Hematopoietic multipotent progenitor cell treated with erythropoietin and hydrocortisone succinate and interleukin-3 and kit ligand, for 4 days (in vitro differentiated cells): ENCODE measurements at places on chromosomes 12 and 14.

GRCh38 chr14:23099212-23099861 is 4.0 kb downstream of the C14orf119 start:
- no peak for DNase-seq

GRCh38 chr12:19068137-19068536 is 61.4 kb upstream of the PLEKHA5 start:
- no peak for DNase-seq

DNA sequence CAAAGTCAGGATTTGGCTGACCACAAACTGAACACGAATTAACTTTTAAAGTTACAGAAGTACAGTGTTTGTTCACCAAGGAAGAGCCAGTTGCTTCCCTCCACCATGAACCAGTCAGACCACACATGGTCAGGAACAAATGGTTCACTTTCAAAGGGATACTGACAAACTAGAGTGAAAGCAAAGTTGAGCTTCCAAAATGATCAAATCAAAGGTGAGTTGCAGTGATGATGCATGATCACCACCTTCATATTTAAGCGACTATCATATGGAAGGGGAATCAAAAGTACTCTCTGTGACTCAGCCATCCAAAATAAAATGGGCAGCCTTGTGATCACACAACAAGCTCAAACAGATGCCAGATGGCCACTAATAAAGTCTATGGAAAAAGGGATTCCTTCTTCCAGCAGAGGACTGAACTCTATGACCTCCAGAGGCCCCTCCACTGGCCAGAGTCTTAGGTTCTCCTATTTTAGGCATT is 13.1 kb downstream of the NT5DC3 start:
- peak; percentile 23 for DNase-seq

GRCh38 chr14:58133739-58134138 is 18.3 kb downstream of the ARMH4 start:
- no peak for DNase-seq

DNA sequence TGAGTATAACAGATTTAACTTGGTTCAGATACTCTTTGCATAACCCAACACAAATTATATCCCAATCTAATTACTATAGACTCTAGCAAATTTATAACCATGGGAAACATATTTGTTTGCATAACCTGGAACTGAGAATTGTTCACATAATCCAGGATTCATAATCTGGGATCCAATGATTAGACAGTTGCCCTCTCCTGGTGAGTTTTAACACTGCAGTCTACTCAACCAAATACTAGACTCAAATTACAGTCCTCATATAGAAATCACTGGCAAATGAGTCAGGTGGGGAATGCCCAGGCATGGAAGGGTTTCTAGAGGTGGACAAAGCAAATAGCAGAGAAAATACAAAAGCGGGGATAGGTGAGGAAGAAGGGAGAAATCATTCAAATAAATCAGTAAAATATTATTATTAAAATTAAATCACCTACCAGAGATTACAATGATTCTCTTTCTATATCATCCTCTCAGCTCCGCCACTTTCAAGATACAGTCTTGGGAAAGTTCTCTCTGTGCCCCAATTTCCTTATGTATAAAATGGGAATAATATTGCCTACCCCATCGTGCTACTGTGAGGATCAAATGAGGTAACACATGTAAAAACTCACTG is 9.4 kb downstream of the GCH1 start:
- peak; percentile 64 for DNase-seq

DNA sequence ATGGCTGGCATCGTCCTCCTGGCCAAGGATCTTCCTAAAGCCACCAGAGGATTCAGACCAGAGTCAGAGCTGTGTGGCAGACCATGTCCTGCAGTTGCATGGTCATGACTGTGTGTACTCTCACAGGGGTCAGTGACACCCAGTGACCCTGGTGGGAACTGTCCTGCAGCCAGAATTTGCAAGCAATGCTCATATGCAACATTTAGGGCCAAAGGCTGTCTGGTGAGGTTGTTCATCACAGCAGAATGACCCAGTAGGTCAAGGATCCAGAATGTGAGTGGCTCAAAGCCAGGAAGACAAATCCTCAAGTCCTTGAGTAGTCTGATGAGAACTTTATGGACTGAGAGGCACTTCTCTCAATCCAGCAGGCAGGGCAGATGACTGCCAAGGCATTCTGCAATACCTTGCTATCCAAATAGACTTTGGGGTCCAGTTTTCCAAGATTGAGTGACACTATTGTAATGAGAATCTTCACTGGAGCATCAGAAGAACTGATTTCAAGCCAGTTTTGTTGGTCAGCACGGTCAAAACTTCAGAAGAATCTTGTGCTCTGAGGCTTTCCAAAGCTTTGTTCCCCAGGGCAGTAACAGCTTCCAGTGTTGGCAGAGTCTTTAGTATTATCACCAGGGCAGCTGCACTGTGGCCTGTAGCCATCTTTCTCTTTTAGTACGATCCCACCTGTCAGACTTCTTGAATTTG is 122.0 kb downstream of the PTCSC3 start:
- no peak for DNase-seq

DNA sequence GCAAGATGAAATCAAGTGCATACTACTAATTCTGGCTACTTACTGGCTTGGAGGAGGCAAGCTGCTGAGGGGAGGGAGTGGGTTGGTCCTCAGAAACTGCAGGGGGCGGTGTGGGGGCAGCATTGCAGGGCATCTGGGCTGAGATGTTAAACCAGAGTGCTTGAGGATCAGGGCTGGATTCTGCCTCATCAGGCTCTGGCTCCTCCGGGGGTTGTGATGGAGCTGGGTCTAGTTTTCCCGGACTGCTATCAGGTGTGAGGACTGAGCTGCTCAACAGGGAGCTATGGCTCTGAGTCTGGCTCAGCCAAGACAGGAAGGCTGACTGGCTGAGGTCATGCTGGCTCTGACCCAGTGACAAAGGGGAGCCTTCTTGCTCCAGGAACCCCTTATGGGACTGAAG is 28.6 kb downstream of the BAZ2A start:
- DNase-seq: peak; percentile 68

- DNase-seq: no peak
Measured at GRCh38 chr14:101084436-101084826, 180.9 kb upstream of the RTL1 start.

- peak; percentile 63 for DNase-seq
Measured at GRCh38 chr14:75223664-75224154, 47.3 kb upstream of the TMED10 start.

DNA sequence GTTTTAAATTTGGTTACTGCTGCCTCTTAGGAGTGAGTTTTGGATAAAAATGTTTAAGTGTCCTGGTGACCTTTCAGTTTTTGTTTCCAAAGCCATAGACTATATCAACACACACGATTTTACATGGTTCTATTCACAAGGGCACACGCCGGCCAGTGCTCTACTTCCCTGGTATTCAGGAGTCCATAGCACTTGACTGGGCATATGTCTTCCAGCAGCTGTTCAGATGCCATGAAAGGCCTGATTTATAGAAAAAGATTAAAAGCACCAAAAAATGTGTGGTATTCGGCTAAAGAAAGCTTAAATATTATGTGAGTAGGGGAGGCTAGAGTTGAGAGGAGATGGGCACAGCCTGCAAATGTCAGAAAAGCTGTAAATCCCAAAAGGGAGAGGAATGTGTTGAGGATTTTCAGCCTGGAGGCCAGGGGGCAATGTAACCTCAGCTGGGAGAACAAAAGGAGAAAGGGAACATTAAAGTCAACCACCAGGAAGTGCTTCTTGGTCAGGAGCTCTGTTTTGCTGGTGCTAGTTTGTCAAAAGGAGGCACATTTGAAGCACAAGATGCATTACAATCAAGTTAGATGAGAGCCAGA is 478.4 kb downstream of the RAD51B start:
- no peak for DNase-seq

- peak; percentile 20 for DNase-seq
Measured at GRCh38 chr14:61598980-61599379, 96.3 kb upstream of the HIF1A start.

DNA sequence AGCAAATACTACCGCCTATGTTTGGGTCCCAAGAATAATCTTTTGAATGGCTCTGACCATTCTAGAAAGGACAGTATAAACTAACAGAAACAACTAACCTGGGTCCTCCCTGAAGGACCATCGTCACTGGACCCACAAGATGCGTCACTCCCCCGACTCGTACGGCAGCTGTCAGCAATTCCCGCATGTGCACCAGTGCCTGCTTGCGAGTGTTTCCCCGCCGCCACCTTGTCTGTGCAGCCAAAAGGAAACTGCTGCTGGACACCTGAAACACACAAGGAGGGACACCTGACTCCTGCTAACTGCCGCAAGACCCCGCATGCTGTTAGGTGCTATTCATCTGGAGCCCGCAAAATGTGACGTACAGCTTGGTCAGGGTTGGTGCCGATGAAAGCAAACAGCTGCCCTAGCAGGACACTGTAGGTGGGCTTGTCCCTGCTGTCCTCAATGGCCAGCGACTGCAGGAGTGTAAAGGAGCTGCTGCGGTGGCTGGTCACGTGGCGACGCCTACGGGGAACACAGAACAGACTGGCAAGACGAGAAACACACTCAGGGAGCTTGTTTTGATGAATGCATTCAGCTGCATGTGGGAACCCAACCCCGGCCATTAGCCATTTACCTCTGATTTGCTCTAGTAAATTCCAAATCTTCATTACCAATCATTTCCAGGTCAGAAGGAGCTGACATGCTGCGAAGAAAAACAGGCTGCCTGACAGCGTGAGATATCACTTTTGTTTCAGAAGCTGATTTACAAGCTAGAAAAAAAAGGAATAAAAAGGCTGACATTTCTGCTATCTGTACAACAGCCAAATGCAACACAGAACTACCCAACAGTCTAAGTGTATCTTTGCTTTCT is 118.1 kb downstream of the TRAFD1 start:
- DNase-seq: no peak

DNA sequence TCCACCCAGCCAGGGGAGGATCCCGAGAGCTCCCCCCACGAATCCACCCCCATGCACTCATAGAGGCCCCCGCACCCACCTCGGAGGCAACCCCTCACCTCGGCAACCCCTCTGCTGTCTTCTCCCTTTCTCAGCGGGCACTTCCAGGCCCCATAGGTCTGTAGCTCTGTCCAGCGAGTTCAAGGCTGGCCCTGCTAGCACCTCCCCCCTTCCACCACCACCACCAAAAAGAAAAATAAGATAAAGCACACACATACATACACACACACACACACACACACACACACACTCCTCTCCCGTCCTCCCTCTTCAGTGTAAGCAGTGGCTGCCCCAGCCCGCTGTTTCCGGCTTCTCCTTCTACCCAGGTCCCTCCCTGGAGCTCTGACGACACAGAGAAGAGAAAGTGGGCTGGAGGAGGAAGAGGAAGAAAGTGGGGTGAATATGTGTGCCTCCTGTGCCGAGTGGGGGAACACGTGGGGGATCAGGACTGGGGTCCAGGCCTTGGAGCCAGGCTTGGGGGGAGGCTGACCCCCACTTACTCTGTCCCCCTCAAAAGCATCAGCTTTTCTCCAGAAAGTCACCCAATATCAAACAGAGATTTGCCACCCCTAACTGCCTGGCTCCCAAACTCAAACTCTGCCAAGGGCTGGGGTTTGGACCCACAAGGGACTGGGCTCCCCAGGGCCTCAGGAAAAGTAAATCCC is at the start of gene STAT6:
STAT6 (minus strand) TSS at position 332 of the 704 bp plus-strand sequence. CDS start 3,084 bp downstream, outside the sequence.
- peak; percentile 98 for DNase-seq

DNA sequence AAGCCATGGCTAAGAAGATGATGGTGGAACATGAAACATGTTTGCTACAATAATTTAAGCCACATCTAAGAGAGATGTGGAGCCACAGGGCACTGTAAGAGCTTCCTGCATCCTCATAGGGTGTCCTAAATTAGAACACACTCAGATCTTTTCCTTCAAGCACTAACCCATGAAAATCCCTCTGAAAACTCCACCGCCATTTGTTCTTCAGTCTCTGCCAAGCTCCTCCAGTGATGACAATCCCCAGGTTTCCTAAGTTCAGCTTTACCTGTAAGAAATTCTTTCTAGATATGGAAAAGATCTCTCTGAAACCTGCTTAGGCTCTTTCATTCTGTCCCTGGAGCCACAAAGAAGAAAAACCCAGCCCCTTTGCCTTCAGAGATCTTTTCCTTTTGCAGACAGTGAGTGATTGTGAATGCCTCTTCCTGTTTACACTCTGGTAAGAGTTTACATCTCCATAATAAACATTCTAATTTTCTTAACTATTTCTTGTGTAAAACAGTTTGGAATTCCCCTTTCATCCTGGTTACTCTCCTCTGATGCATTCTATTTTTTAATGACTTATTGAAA is 907.2 kb downstream of the VRK1 start:
- DNase-seq: no peak

- DNase-seq: no peak
Measured at GRCh38 chr12:41943671-41944070, 201.0 kb downstream of the GXYLT1 start.

DNA sequence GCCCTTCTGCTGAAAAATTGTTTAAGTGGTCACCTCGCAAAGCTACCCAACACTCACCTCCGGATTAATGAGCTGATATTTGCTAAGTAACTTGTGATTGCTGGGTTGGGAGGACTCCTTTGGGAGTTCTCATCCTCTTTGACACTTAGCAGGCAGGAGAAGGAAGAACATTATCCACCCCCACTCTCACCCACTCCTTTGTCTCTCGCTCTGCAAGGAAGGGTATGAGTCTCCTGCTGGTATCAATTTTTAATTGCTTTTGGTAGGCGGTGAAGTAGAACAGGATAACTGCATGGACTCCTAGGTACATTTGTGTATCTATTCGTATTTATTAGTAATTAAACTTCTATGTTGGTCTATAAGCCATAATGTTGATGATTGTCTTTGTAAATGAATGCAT is 6.9 kb upstream of the ABHD12B start:
- no peak for DNase-seq

GRCh38 chr14:100438678-100439592 is 115.8 kb downstream of the SLC25A47 start:
- no peak for DNase-seq

DNA sequence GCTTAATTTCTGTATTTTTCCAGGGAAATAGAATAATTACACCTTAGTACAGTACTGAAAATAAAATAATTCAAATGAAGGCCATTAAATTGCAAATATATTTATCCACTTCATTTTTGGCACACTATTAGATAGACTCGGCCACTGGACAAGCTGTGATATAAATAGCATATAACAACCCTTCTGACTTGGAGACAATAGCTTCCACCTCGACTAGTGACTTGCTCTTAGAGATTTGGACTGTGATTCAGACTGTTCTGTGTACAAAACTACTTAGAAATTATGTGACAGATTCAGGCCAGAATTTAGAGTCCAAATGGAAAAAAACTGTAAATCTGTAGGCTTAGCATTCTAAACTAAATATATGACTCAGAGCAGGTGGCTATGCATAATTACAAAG is 949.9 kb downstream of the LRFN5 start:
- no peak for DNase-seq

DNA sequence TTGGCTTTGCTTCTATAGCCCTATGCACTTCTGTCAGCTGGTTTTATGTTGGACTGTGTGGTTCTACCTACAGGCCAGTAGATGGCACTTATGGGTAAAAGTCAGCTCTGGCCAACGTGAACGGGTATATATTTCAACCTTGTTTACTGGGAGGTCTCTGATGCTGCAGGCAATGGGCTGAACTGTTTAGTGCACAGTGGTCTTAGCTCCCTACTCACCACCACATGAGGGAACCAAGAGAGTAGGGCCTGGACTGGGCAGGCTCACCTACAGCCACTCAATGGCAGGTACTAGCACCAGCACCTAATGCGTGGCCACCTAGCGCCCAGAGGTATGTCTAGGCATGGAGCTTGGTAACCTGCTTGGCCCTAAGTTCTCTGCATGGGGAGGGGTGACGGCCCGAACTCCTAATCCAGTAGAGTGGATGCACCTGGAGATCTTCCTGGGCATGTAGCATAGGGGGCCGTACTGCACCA is 481.8 kb downstream of the TMEM117 start:
- DNase-seq: peak; percentile 60

- no peak for DNase-seq
Measured at GRCh38 chr14:22962061-22962676, 5.3 kb upstream of the HAUS4 start.
